Activated CD4-positive, alpha-beta T cell treated with anti-CD3 and anti-CD28 coated beads, Interleukin-2, amount 10 ng/mL, durations not matched to agents 7 days and 5 days (primary cell): ENCODE measurements at places on chromosomes 5 and 9. TPM values are rescaled to one million over a fixed set of nuclear protein-coding genes. Genes with fewer than 3 reads are reported as not detected.

DOCK8 gene
- 270 TPM for total RNA-seq

ACTBL2 gene
- total RNA-seq, result not detected

NFX1 gene
- total RNA-seq, result 35.6 TPM

GFRA3 gene
- total RNA-seq, result 0.15 TPM

UGCG gene
- 21.8 TPM for total RNA-seq
